ENCODE measurements at places on chromosomes 2 and 18.

DNA sequence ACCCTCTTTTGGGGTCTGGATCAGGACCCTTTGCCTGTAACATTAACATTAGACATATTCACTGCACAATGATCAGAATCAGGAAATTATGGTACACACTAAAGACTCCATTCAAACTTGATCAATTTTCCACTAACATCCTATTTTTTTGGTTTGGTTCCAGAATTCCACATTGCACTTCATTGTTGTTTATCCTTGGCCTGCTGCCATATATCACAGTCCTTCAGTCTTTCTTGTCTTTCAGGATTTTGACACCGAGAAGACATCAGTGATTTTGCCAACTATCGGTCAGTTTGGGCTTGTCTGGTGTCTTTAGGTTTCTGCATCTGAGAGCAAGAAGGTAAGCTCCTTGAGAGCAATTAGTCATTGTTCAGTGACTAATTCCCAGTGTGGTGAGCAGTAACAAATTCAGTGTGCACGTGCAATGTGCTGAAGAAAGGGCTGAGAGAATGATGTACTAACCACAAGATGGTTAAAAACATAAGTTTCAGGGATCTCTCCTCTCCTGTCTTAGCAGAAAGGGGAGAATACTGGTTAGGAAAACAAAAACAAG is 23.5 kb downstream of the MARCHF4 start:
- DNase-seq: no peak

DNA sequence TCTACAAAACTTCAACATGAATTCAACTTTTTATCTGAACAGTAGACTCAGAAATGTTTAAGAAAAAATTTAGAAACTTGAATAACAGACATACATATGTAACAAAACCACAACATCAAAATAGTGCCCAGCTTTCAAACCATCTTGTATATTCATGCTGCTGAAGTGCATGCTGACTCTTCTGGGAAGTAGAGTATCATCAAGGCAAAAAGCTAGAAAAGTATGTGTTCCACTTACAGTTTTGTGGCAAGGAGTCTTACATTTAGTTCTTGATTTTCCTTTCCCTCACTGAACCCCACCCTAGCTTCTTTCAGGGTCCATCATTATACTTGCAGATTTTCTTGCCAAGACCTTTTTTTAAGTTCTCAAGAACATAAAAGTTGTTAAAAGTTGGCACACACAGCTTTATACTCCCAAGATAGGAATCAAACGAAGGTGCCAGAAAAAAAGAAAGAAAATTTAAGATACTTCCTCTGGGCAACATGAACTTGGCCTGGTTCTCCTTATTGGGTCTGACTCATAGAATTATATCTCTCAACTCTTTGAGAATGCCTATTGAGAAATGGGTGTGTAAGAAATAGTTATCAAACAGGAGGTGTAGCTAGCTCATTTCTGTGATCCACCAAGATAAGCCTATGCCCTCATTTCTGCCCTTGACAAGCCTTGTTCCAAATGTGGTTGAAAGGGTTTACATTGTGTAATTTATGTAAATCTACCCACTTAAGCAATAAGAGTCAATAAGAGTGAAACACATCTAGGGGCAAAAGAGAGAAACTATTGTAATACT is 667.6 kb upstream of the ACVR2A start:
- no peak for DNase-seq

- DNase-seq: no peak
Observed at GRCh38 chr2:72841462-72842125, 15.8 kb upstream of the EXOC6B start.

DNA sequence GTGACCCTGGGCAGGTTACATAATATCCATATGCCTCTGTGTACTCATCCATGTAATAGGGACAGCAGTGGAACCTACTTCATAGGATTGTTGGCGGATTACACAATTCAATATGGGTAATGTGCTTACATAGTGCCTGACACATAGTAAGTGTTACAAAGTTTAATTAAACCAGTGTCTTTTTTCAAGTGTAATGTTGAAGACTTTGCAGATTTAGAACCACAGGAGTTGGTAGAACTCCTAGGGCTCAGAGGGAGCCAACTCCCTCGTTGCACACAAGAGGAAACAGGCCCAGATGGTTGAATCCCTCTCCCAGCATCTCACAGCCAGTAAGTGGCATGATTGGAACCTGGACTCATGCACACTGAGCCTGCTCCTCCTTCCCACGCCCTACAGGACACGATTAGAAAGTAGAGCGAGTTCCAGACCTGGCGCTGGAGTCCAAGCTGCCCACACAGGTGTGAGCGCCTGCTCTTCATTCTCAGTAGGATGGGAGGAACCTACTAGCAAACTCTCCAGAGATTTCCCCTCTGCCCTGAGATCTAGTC is 97.8 kb downstream of the VSNL1 start:
- no peak for DNase-seq

- DNase-seq: no peak
Observed at GRCh38 chr18:48949606-48950535, 894 bp downstream of the SMAD7 start.

GRCh38 chr2:120103723-120104467 is 91.0 kb downstream of the EPB41L5 start:
- no peak for DNase-seq

DNA sequence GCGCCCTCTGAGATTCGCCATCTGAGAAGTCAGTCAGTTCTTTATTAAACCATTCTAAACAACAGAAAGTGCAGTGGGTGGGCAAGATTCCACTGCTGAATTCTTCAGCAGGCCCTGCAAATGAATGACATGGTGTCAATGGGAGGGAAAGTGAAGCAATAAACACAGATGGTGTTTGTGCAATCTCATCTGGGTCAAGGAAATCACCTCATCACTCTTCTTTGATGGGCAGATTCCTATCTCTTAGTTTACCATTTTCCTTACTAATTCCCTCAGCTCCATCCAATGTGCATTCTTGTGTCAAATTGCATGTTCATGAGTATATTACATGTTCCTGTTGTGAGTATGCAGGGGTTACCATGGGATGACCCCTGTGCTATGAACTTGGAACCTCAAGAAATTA is 100.7 kb upstream of the CYP1B1 start:
- no peak for DNase-seq

DNA sequence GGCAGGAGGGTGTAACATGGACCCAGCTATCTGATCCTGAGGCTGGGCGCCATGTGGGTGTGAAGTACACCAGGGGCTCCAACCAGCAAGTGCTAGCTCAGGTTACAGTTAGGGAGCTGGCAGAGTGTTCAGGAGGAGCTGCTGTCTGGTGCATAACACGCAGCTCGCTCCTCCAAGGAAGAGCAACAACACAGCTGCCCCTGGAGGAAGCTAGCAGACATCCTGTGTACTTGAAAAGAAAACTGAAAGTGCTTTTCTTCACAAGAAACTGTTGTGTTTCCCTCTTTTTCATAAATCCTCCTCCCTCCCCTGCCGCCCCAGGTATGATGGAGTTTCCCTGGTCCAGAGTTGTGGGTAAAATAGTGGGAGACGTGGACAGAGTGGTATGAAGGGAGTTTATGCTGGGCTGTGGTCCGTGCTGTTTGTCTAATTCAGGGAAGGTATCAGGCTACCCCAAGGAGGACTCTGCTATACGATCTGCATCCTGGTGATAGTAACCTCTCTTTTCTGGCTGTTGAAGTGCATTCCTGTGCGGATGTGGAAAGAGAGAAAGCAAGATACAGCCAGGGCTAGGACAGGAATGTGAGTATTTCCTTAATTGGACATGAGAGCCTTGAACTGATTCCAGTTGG is 6.1 kb upstream of the LBH start:
- DNase-seq: peak; percentile 22

DNA sequence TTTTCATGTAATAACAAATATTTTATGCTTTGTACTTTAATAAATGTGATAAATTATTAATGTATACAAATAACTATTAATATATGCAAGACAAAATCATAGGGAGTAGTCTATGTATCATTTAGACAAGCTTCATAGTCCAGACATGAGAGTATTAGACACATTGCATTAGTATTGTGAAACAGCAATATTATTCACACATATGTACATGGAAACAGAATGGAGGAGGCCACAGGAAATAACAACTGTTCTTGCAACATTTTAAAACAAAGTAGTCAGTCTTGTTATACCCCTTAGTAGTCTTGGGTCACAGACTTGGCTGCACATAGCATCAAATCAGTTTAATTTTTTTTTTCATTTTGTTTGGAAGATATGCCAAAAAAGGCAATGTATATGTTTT is 15.8 kb downstream of the DSC1 start:
- DNase-seq: no peak

DNA sequence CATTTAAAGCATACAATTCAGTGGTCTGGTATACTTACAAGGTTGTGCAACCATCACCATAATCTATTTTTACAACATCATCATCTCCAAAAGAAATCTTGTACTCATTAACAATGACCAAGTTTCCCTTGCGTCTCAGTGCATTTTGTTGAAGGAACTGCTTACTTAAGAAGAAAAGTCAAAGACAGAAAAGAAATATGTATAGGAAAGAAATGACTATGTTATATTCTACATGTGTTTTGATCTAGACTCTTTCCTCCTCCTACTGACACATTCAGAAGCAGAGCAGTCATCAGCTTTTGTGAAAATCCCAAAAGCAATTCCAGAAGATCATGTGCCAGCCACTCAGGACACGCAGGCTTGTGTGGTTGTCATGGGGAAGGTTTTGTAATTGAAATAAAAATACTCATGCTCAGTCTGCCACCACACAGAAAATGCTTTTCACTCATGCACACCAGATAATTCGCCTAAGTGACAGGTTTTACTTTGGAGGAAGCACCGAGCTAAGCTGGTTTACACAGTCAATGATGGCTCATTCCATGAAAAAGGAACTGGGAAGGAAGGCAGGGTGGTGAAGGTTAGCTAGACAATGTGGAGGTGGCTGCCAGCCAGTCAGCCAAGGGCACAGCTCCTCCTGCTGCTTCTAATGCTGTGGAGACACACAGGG is 158.5 kb upstream of the REV1 start:
- DNase-seq: no peak

DNA sequence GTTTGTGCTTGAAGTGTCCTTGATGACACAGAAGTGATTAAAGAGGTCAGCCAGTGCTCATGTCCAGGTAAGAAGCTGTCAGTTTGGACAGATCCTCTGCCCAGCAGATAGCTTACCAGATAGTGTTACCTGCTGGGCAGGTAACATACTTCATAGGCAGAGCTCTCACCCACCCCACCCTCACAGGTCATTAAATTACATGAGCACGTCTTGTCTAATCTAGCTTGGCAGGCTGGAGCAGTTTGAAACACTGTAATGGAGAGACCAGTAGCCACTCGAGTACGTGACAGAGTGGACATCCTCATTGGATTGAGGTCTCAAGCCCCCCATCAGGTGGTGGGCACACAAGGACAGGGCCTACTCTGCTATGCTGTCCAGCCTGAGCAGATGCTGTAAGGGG is 27.1 kb downstream of the TTC32 start:
- DNase-seq: no peak

- no peak for DNase-seq
Observed at GRCh38 chr2:145595296-145595695, 1075.4 kb upstream of the ZEB2 start.

DNA sequence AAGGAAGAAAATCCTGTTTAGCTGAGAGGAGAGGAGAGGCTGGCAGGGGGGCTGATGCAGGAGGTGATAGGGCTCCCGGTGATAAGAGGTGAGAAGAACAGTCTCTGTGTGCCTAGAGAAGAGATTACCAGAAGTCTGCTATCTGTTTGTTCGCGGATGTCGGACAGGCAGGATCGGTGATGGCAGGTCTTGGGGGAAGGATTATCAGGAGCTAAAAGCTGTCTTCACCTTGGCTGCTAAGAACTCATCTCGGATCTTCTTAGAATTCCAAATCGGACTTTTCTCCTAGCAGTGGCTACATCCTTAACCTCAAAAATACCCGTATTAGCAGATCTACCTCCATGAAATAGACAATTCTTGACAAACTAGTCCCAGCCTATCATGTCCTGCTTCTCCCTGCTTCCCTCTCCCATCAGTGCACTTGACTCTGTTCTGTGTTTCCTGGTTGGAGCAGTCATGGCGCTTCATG is 282.1 kb upstream of the TRIB2 start:
- DNase-seq: no peak

GRCh38 chr2:149023091-149023490 is 15.4 kb upstream of the LYPD6B start:
- no peak for DNase-seq

DNA sequence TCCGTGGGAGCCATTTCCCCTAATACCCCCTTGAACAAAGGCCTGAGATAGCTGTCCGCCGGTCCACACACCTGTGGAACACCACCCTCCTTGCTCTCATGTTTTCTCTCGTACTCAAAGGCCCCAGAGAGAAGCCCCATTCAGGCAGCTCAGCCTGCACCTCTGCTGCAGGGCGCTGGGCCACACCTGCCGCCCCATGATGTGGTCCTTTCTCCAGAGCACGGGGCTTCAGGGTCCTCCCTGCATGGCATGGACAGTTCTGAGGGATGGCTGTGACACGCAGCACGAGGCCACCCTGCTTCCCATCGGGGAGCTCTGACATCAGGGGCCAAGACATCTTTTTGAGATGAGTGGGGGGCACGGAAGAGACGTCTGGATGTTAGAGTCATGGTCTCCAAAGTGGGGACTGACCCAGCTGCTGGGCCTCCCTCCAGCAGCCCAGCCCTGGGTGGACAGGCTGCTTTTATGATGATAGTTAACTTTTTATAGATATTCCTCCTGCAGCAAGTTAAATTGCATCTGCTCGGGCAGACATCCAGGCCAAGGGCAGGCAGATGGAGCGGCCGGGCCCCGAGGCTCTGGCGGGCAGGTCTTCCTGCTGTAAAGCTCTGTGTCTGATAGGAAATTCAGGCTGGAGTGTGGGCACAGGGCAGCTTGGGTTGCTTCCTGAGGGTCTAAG is 56.7 kb downstream of the SDC1 start:
- DNase-seq: no peak

DNA sequence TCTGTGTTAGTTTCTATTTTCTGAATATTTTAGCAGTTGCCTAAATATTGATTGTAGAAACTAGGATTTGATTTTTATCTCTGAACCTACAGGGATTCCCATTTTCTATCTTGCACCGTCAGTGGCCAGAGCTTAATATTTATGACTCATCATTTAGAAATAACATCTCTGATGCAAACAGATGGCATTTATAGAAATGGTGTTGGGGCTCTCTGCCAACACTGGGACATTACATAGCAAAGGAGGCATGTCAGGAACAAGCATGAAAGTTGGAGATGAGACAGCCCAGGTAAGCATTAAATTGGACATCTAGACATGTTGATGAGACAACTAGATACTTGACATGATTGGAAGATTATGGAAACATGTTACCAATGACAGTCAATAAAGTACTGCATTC is 165.3 kb upstream of the SYT4 start:
- no peak for DNase-seq

DNA sequence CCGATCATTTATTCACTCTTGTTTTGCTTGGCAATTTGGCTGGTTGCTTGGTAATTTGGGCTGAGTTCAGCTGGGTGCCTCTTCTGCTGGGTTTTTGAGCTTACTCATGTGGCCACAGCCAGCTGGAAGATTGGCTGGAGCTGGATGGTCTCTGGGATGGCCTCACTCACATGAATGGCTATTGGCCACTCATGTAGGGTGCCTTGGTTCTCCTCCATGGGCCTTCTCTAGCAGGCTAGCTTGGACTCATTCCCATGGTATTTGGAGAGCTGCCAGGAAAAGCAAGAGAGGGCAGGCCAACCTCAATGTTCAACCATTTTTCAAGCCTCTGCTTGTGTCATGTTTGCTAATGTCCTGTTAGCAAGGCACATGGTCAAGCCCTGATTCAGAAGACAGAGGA is 16.9 kb downstream of the ZAP70 start:
- DNase-seq: no peak

All from stimulated activated CD8-positive, alpha-beta memory T cell treated with anti-CD3 and anti-CD28 coated beads, Interleukin-12 subunit alpha, Interleukin-12 subunit beta, amount 100 ng/mL, for 4 hours (primary cell).